ENCODE measurements at places on chromosomes 2 and 18.

GRCh38 chr2:191927991-191928390, 81.1 kb upstream of the CAVIN2 start:
- DNase-seq = no peak

DNA sequence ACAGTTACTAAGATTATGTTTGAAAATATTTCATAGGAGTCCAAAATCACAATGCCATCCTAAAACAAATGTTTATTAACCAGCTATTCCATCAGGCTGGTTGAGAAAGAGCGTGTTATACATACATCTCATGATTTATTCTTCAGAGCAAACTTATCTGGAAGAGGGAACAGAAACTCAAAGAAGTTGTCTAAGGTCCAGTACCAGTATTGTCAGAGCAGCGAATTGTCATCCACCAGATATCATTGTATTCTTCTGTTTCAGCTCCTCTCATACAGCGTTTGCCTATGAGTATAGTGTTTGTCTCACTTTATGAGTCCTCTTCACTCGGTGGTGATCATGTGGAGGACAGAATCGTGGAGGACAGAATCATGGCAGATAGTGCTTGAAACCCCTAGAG, 238.2 kb downstream of the OSR1 start:
- no peak for DNase-seq

DNA sequence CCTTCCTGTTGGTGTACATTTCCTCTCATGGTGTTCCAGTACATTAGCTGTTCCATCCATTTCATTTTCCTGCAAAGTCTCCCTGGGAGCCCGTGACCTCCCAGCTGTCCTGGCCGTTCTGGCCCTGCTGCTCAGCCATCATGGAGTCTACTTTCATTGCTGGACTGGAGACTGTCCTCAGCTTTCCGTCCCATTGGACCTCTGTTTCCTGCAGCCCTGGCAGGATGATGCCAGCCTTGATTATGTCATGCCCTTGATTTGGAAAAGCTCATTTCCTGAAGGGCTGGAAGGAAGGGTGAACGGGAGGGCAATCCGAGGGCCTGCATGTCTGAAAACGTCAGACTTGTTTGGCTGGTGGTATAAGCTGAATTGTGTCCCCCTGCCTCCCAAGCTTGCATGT, 205.5 kb upstream of the HS6ST1 start:
- DNase-seq = no peak

GRCh38 chr18:2627821-2628276, 27.7 kb upstream of the SMCHD1 start:
- DNase-seq = no peak

GRCh38 chr2:70133491-70134322, 46.4 kb downstream of the PCBP1 start:
- DNase-seq = peak; percentile 60

DNA sequence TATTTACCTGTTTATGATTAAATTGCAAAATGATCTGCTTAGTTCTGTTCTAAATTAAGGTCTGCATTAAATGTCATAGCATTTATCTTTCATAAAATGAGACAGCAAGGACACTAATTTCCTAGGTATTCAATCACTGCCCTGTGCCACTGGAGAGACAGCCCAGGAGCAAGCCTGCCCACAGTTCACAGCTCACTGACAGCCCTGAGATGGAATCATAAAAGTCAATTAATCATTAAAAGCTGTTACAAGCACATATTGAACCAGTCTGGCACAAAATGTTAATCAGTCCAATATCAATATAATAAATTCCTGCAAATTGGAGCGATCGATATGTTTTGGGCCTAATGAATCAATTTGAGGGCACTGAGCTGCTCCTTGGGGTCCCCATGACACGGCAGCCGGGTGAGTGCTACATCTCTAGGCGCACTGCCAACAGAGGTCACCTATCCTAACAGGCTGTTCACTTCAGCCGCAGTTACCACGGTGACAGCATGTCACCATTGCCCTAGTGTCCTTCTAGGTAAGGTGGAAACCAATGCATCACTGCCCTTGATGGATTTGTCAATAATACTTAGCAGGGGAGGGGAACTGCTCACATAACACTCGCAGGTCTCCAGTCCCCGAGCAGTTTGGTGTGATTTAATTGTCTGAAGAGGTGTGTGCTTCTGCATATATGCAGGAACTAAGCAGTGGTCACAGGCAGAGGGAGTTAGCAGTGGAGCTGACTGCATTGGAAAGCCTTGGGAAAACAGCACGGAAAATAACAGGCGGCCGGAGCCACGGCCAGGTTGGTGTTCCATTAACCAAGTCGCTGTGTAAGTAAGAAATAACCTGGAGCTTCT, 47.3 kb downstream of the POU3F3 start:
- DNase-seq = no peak

DNA sequence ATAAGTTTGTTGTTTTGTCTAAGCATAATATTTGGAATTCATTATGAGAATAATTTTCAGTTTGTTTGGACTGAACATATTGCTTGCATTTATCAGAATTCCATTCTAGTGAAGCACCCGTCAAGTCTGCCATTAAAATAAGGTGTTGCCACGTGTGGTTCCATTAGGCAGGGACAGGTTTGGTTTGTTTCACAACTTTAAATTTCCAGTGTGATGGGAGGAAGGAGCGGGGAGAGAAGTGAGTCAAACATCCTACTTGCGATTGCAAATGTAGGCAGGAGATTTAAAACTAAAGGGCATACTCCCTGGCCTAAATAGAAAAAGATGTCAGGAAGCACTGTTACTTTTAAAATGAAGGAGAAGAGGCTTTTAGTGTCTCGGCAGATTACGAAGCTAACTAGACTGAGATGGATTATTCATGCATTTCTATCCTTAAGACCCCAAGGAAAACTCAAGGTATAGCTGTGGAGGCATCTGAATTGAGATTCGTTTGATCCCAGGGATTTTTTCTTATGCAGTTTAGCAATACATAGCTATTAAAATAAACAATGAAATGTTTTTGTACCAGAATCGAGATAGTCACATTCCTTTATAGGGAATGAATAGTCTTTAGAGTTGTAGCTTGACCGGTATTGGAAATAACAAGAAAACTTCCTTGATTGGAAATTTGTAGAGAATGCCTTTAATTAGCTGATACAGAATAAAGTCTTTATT, 19.8 kb downstream of the GRHL1 start:
- no peak for DNase-seq
